ENCODE measurements at places on chromosomes 2 and 18.

DNA sequence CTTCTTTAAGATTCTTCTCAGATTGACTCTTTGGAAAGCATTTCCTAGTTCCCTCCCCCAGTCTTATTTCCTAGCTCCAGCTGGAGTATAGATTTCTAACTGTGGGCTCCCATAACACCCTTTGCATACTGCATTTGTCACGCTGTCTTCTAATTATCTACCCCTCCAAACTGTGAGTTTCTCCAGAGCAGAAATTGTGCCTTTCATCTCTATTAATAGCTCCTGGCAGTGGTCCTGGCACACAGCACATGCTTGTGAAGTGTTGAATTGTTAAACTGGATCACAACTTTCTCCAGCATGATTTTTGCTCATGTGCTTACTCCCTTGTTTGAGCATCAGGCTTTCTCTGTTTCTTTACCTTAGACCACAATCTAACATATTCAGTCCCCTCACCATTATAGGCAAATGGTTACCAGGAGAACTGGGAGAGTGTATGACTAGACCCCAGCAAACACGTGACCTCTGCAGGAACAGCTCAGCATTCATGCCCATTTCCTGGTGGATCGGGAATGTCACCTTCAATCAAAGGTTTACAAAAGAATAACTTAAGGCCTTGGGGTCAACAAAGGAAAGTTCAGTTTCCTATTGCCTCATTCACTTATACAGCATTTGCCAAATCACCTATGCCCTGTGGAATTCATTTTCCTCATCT, 175.7 kb upstream of the TANK start:
- DNase-seq = no peak

DNA sequence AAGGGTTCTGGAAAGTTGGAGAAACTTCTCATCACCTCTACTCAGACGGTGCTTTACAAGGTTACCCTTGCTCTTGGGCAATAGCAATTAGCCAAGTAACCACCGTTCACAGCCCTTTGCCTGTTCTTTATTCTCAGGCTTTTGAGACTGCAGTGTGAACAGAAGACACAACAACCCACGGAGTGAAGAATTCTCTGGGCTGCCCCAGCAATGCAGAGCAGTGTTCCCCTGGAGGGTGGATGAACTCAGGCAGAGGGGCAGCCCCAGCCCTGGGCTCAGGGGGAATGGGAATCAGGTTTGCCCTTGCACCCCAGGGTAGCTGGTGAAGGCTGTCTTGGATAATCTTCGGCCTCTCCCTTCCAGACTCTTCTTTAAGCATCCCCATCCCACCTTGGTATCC, 69.1 kb downstream of the MCFD2 start:
- DNase-seq = no peak

DNA sequence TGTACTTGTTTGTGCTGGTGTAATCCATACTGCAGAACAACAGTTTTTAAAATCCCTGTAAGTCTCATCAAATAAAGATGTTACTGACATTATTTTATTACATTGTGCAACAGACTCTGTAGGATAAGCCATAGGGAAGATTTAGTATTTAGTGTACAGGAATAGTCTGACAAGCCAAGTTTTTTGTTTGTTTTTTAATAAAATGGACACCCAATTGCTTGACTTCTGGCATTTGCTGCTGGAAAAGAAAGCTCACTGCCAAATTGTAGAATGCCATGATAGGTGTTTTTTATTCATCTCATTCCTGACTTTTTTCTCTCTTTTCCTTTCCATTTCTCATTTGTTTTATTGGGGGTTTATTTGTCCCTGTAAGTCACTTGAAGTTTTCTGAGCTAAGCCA, 38.1 kb downstream of the SMARCAL1 start:
- no peak for DNase-seq

GRCh38 chr2:85659324-85659981, 8.5 kb downstream of the SFTPB start:
- no peak for DNase-seq

DNA sequence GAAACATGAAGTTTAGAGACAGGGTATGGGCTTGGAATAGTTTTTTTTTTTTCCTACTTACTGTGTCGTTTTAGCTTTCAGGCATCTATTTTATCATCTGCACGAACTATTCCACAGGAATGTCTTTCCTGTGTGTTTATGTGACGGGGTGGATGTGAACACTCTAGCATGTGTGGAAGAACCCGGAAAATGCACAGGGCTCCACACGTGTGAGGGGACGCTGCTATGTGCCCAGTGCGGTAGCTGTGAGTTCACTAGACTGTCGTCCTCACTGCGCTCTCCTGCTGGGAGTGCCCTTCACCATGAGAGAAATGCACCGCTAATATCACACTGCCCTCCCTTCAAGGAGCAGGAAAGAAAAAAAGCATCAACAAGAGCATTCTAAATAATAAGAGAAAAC, 250.8 kb upstream of the PXDN start:
- DNase-seq = no peak

- no peak for DNase-seq
Measured at GRCh38 chr18:68409576-68409975, 305.3 kb downstream of the TMX3 start.

DNA sequence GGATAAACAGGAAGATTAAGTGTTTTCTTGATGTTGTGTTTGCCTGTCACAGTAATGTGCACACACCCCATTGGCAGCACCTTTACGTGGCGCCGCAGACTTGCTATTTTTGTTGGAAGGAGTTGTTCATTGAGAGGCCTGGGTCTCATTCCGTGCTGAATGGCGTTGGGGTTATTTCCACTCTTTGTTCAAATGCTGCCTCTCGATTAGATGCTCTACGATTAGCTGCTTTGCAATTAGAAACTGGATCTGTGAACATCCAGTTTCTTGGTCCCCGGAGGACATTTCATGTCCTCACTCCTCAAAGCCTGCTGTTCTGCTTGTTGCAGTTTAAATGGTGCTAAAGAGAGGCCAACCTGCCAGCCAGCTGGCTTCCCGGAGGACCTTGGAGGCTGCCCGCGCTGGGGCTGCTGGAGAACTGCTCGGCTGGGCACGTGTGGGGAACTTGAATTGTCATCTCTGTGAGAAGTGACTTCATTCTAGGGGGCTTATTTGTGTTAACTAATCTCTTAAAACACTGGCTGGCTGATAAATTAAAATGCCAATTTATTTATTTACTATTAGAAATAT, 117.4 kb upstream of the NABP1 start:
- DNase-seq = no peak

- DNase-seq = no peak
Measured at GRCh38 chr2:199705538-199705937, 145.5 kb downstream of the FTCDNL1 start.

GRCh38 chr2:179861416-179862067, at the start of gene ZNF385B:
ZNF385B (minus strand) TSS chr2:179861612.
- peak; percentile 18 for DNase-seq

GRCh38 chr2:219851801-219852481, 224.5 kb downstream of the SLC4A3 start:
- DNase-seq = peak; percentile 57

DNA sequence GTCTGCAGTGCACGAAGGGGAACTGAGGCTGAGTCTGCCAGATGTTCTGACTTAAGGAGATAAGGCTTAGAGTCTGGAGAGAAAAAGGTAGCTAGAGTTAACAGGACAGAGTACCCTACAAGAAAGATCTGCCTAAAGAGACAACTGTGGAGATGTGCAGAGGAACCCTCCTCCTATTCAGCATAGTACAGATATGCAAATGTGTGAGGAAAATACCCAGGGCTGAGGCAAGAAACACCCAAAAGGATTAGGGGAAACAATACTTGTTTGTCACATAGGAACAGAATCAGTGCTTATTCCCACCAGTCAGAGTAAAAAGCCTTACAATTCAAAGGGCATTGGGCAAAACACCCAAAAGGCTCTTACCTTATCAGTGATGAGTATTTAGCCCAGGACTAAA, 67.8 kb downstream of the SS18 start:
- no peak for DNase-seq

GRCh38 chr2:195477996-195478382, 179.0 kb upstream of the SLC39A10 start:
- DNase-seq = no peak

DNA sequence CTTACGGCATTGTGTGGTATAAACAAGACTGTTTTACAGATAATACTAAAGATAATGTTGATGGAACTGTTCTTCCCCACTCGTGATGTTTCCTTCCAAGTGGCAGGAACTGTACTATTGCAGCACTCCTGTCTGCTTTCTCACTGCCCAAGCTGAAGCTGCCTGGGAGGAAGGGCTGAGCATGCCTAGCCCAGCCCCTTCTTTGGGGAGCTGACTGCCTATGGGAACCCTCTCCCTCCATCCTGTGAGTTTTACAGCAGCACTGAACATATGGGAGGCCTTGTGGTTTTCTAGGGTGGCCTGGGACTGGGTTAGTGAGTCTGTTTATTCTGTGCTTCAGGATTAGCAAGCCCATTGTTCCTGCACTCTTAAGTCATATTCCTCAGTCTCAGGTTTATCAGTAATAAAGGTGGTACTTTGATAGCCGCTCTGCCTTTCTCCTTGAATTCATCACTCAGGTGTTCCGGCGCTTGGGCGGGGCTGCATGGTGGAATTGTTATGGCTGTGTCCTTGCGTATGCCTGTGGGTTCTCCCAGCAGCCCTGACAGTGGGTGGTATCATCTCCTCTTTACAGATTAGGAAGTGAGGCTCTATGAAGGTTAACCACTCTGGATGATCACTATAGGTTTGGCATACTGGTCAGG, 379.7 kb downstream of the PTPRM start:
- DNase-seq = peak; percentile 55

DNA sequence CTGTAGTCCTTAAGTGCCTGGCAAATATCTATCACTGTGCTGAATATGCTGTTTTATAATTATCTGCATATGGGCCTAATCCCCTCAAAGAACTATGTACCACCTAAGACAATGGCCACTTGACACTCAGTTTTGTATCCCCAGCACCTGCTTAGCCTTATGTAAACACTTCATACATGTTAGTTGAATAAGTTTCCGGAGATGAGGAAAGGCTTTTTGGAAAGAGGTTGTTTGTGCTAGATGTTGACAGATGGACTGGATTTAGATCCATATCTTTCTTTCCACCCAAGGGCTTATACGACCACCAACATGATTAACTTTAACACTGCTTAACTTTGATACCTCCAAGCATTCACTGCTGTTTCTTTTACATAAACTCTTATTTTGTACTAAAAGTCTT, 63.3 kb downstream of the FAM228A start:
- no peak for DNase-seq

GRCh38 chr2:9394816-9395215, 28.5 kb downstream of the ITGB1BP1 start:
- no peak for DNase-seq

- DNase-seq = no peak
Measured at GRCh38 chr2:129742415-129743180, 236.9 kb upstream of the RAB6C start.

DNA sequence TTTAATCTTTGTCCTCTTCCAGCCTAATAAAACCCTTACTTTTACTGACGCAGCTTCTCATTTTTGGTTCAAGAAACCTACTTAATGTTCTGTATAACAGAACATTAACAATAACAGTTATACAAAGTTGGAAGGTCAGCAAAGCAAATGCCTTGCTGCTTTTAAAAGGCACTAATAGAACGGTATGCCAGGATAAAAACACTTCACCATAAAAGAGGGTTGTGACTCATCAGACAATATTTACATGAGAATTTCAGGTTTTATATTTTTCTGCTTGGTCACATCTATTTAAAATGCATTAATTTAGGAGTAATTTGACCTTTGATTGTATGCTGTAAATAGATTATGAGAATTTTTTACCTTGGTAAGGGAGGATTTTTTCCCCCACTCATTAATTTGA, 3.0 kb downstream of the KLHL41 start:
- no peak for DNase-seq

DNA sequence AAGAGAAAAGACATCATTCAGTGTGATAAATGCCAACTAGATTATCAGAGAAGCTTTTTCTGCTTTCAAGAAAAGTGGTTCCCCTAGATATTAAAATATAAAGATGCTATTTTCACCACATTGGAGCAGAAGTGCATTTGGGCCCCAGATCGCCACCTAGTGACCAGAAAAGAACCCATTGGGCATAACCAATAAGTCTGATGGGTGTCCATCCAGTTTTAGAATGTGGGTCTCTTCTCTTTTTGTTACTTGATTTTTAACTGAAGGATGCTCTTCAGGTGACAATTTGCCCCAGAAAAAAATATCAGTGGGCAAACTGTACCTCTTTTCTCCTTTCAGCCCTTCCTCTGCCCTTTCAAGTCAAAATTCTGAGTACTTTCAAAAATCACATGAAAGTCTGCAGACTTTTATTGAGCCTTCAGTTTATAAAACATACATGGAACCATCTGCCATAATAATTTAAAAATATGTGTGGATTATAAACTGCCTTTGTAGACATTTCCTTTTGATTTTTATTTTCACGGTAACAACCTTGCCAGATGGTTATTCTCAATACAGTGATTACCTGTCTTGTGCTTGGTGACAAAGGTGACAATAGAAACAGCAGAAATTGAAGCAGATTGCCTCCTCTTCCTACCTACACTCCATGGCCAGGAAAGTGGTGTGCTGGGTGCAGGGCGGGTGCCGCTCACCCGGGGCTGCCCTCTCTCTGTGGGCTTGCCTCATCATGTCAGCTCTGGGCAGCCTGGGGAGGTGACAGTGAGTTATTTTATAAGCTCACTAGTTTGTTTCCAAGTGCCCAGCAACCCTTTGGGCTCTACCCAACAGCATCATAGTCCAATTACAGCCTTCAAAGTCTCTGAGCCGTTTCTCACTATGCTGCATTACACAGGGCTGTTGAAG, 124.5 kb downstream of the DCDC2C start:
- DNase-seq = peak; percentile 36

DNA sequence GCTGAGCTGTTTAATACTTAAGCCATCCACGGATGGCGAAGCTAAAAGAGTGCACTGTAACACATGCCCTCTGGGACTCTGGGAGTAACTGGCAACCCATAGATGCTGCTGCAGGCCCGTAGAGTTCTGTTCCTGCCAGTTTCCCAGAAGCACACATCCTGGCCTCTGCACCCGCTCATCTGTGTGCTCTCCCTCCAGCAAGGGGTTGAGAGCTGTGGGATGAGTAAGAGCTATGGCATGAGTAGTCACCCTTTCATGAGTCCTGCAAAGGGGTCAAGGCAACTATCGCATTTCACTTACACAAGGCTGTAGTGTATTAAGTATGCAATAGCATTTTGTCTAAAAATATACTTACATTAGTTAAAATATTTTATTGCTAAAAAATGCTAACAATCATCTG, 1341.8 kb upstream of the NXPH2 start:
- DNase-seq = no peak

- no peak for DNase-seq
Measured at GRCh38 chr18:74819433-74820059, 221.9 kb downstream of the ZNF407 start.

- peak; percentile 40 for DNase-seq
Measured at GRCh38 chr2:3959372-3959771, 256.0 kb downstream of the DCDC2C start.
